ENCODE measurements at places on chromosomes 12 and 14.

DNA sequence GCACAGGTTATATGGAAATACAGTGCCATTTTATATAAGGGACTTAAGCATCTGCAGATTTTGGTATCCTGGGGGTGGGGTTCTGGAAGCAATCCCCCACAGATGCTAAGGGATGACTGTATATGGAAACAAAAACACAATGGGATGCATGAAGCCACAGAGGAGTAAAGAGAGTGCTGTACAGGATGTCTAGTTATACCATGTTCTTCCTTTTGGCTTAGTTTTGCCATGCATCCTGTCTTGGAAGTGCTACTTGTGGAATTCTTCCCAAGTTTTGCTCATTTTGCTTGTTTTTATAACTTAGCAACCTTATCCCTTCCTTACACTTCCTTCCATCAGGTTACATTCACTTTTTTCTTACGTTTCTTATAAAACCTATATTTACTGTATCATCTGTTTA, 55.6 kb downstream of the TRMT5 start:
- DNase-seq = no peak

DNA sequence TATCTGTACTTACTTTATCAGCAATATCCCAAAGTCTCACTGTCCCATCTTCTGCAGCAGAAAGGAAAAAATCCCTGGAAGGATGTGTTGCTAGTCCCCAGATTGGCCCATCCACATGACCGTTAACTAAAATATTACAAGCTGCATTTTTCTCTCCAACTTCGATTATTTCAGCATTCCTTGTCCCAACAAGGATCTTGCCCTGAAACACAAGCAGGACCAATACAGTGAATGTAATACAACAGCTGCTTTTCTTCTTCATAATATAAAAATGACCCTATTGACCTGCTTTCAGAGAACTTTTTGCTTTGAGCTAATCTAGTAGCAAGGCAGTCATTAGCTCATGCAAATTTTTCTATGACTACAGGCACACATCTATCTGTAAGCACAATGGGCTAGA, 58.3 kb downstream of the ZC3H14 start:
- DNase-seq = no peak

DNA sequence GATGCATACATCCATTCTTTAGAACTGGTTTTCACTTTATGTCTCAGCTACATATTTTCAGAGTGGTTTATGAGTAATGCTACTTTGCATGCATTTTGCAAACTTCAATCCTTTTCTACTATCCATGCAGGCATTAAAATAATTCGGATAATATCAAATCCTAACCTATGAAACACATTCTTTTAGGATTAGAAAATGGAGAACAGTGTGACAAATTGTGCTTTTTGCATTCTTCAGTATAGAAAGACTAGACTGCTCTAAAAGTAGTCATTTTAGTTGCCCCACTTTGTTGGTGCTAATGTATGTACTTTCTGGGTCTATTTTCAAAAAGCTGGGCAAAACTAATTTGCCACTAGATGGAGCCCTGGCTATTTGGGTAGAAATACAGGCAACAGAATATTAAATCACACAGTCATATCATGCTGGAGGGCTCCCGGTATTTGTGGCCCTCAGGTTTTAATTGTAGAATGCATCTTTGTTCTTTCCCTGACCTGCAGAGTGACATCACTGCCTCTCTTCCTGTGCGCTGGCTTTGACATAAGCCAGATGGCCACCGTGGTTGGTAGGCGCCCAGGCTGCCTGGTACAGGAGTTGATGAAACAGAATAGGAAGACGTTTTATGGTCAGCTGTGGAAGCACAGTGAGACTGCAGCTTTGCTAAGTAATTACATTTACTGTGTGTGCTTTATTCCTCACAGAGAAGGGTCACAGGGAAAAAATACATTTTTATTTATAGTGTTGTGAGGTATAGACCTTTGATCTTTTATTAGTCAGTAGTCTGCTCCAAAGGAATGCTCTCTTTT, 28.1 kb downstream of the MSRB3 start:
- DNase-seq = no peak

DNA sequence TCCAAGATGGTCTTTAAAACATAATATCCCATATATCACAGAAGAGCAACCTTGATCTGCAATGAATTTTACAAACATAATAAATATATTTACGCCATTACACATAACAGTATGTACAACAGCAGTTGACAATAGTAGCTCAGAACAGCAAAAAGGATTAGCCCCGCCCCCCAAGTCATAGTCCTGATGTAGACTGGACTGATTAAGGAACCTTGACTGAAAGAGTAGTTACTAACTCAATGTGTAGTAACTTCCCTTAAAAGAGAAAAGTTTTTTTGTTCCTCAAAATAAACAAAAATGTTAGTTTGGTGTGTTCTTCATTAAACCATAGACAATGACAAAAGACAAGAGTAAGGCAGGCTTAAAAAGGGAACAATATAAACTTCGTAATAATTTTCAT, 44.5 kb downstream of the GTF2A1 start:
- DNase-seq = no peak

DNA sequence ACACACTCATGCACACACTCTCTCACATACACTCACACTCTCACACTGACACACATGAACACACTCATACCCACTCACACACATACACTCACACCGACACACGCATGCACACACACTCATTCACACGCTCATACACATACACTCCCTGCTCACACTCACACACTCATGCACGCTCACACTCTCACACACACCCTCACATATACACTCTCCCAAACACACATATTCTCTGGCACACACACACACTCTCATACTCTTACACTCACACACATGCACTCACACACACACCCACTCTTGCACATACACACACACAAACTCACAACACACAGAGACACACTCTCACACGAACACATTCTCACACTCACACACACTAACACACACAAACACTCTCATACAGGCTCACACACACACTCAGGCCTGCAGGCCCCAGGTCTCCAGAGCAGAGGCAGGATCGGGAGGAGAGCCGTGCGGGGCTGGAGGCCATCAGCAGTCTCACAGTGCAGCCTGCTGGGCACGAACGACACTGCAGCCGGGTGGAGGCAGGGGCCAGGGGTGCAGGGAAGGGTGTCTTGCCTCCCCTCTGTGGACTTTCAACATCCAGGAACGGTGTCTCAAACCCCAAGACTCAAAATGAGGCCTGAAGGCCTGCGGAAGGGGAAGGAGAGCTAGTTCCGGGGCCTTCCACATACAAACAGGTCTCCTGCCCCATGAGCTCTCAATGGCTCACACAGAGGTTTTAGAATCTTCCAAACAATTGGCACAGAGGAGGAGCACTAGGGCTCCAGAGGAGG, 148.7 kb downstream of the ANO2 start:
- no peak for DNase-seq

DNA sequence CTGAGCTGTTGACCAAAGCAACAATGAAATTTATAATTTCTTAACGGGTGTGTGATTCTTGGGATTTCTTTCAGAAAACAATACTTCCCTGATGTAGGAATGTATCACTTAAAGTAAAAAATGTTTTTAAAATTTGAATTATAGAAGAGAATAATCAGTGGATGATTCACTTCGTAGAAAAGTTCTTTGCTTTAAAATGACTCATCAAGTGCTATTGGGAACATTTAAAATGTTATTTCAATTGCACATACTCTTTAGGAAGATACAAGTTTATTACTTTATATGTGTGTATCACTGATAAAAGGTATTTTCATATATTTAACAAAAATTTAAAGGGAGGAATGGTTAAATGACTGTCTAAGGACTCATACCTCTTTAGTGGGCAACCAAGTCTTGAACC, 155.3 kb downstream of the PDE3A start:
- peak; percentile 20 for DNase-seq

- no peak for DNase-seq
Observed at GRCh38 chr14:94934276-94934810, 164.4 kb upstream of the GSC start.

- DNase-seq = no peak
Observed at GRCh38 chr14:63910583-63911363, 58.0 kb downstream of the SYNE2 start.

GRCh38 chr12:124328636-124329035, 33.7 kb downstream of the RFLNA start:
- no peak for DNase-seq

- DNase-seq = no peak
Observed at GRCh38 chr12:71108355-71108754, 49.4 kb downstream of the TSPAN8 start.

DNA sequence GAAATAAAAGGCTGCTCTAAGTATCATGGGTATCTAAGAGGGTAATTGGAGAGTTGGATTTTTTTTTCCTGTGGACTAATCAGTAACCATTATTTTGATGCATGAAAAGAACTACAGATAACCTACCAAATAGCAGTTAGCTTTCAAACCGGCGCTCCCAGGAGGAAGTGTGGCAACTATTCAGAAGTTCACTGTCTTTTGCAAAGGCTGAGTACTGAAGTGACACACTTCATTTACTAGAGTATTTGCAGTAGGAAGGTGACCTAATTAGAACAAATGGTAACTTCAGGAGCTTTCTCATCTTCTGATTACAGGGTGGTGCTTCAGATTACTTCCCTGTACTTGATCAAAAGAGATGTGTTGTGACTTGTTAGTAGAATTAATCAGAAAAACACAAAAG, 87.7 kb downstream of the PELI2 start:
- DNase-seq = no peak

DNA sequence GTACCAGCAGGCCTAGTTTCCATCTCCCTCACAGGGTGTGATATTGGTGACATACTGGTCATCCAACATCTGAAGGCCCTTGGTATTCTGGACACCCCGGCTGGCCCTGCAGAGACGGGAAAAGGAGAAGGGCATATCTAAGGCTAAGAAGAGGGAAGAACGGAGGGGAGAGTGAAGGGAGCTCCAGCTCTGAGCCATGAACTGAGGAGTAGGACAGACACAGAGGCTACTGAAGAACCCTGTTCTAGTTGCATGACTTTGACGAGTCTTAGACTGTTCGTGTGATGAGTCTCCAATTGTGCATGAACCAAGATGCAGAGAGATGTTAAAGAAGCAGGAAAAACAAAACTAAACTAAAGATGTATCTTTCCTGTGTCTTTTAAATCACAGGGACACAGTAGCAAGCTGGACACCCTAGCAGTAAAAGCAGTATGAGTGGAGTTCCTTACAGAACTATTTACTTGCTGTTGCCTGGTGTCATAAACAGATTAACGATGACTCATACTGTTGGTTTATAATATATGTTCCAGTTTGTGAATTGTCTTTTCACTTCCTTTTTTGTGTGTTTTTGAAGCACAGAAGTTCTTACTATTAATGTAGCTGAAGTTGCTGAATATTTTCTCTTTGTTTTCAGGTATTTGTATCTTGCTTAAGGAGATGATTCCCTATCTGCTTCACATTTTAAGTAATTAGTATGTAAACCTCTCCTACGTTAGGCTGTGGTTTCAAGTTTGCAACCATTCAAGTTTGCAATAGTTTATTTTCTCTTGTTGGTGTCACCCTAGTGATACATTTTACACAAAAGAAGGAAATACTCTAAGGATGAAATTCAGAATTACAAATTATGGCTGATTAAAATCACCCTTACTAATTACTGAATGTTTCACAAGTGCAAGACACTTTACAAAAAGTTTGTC, 15.7 kb downstream of the FAR2 start:
- DNase-seq = peak; percentile 38

- no peak for DNase-seq
Observed at GRCh38 chr14:72796935-72797334, 97.0 kb downstream of the DPF3 start.

DNA sequence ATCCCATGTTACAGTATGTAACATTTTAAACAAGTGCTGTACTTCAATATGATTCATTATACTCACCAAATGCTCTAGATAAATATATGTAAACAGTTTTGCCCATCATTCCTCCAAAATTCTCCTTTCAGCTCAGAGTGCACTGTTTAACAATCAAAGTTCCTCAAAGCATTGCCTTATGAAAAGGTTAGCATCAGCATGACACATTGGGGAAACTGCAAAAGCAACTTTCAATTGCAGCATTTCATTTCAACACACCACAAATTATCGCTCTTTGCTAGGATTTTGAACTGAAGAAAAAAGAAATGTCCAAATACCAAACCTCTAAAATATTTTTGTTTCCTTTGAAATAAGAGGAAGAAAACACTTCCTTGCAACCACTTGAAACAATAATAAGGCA, 413.2 kb downstream of the FLRT2 start:
- DNase-seq = no peak

- DNase-seq = no peak
Observed at GRCh38 chr14:67883717-67884116, 64.1 kb downstream of the RAD51B start.

DNA sequence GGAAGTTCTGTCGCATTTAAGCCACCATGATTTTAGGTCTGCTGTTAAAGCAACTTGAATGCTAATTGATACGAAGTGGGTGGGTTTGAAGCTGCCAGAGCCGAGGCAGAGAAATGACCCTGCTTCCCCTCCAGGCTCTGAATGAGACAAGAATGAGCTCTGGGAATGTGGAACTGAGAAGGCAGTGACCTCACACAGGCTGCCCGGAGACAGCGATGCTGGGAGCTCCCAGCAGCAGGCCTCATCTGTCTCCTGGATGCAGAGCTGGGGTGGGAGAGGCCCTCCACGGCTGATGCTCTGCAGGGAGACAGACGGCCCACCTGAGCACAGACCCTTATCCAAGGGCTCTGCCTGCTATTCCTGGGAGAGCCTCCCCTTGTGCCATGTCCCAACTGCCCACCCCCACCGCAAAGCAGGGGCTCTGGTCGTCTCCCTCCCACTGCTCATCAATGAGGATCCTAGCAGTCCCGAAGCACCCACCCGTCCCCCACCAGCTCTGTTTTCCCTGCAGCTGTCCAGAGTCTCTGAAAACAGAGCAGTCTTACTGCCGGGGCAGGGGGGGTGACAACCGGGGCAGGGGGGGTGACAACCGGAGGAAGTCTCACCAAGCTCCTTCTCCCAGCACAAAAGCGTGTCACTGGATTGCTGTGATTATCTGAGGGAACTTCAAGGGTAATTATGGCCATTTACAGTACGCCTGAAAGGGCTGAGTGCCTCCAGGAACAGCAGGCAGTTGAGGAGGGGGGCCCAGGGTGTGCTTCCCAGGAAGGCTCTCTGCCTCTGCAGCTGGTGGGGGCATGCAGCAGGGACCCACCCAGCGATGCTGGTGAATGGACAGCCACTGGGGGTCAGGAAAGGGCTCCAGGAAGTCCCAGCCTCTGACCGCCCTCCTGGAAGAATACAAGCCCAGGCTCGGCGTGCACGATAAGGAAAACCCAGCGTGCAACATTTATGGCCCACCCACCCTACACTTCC, 67.8 kb downstream of the CHGA start:
- DNase-seq = no peak

- DNase-seq = no peak
Observed at GRCh38 chr12:6392504-6392903, 8.5 kb downstream of the LTBR start.

GRCh38 chr12:90253674-90254181, 545.1 kb upstream of the ATP2B1 start:
- DNase-seq = peak; percentile 89

GRCh38 chr14:71296184-71296583, 388.9 kb downstream of the PCNX1 start:
- DNase-seq = no peak

Measured in non-pigmented ciliary epithelial cell (primary cell).